ENCODE measurements at places on chromosomes 5 and 9. TPM values are rescaled to one million over a fixed set of nuclear protein-coding genes. Genes with fewer than 3 reads are reported as not detected.

PCDHGC3 gene
- total RNA-seq = 69.3 TPM

SLCO6A1 gene
- total RNA-seq = not detected

SPATA6L gene
- total RNA-seq = 0.18 TPM

SLC1A1 gene
- total RNA-seq = 18.7 TPM

SUSD3 gene
- total RNA-seq = 0.37 TPM

FRRS1L gene
- total RNA-seq = under 0.01 TPM

RNF208 gene
- 0.30 TPM for total RNA-seq

SPATA31A3 gene
- total RNA-seq = not detected

MSMP gene
- 0.30 TPM for total RNA-seq

EXOSC2 gene
- total RNA-seq = 36.5 TPM

SLC45A2 gene
- not detected for total RNA-seq

IL13 gene
- total RNA-seq = not detected

GFI1B gene
- not detected for total RNA-seq

LSM11 gene
- total RNA-seq = 8.6 TPM

GARIN3 gene
- not detected for total RNA-seq
